ENCODE measurements at places on chromosomes 4 and X.

- no peak for DNase-seq
Measured at GRCh38 chr4:82519072-82519471, 42.7 kb downstream of the TMEM150C start.

GRCh38 chr4:155676430-155676825 is 9.8 kb downstream of the GUCY1A1 start:
- no peak for DNase-seq

GRCh38 chrX:110795645-110796406 is at the start of gene CHRDL1:
Gene CHRDL1, minus strand, starts transcription at chrX:110795817. Its CDS starts 3,636 bp downstream, at chrX:110792181.
- no peak for DNase-seq

DNA sequence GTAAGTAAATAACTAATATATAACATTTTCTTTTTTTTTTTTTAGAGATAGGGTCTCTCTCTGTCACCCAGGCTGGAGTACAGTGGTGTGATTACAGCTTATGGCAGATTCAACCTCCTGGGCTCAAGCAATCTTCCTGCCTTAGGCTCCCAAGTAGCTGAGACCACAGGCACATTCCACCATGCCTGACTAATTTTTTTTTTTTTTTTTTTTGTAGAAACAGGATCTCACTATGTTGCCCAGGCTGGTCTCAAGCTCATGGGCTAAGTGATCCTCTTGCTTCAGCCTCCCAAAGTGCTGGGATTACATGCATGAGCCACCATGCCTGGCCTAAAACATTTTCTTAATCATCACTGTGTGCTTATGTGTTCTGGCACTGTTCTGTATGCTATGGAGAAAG is 32.8 kb downstream of the MGARP start:
- DNase-seq = no peak

- DNase-seq = no peak
Measured at GRCh38 chr4:53221832-53222480, 143.9 kb downstream of the SCFD2 start.

GRCh38 chr4:172546782-172547181 is 621.8 kb upstream of the GALNT7 start:
- no peak for DNase-seq

- DNase-seq = no peak
Measured at GRCh38 chr4:134408897-134409296, 207.3 kb upstream of the PABPC4L start.

- DNase-seq = no peak
Measured at GRCh38 chr4:99998062-99998867, 48.2 kb upstream of the H2AZ1 start.

GRCh38 chr4:19213388-19213787 is 1038.3 kb upstream of the SLIT2 start:
- DNase-seq = no peak

DNA sequence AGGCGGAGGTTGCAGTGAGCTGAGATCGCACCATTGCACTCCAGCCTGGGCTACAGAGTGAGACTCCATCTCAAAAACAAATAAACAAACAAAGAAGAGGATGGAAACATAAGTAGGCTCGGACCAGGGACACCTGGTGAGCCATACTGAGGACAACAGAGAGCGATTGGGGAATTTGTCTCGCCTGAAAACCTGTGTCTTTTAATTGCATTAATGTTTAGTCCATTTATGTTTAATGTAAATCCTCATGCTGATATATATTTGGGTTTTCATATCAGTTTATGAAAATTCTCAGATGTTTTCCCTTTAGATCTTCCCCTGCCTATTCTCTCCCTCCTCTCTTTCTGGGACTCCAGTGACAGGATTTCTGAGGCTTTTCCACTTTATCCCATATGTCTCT is 84.6 kb downstream of the EVC start:
- no peak for DNase-seq

DNA sequence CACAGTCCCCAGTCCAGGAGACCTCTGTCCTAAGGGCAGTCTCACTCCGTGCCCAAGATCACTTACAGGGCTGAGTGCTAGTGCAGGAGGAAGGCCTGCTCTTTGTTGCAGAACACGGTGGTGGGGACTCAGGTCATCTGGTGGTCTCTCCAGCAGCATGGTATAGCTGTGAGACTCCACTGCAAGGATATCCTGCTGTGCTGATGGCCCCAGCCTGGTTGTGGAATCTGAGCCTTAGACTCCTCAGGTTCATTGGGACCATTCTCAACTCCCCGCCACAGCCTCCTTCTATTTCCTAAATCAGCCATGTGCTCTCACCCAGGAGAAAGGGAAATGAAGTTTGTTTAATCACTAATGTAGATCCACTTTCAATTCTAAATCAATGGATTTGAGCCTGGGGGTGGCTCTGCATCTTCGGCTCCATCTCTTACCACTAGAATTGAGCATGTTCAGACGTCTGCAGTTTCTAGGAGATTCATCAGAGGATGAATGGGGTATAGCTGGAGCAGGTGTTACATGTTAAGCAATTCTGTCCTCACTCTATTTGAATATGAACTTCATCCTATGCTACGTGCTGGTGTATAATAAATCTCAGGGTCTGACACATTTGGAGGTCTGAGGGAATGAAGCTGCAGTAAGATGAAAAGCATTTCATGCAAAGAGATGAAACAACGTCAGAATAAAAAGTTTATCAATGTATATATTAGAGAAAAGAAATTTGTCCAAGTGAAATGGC is 189.2 kb downstream of the MGST2 start:
- no peak for DNase-seq

GRCh38 chr4:2871466-2871865 is 27.8 kb downstream of the ADD1 start:
- no peak for DNase-seq

DNA sequence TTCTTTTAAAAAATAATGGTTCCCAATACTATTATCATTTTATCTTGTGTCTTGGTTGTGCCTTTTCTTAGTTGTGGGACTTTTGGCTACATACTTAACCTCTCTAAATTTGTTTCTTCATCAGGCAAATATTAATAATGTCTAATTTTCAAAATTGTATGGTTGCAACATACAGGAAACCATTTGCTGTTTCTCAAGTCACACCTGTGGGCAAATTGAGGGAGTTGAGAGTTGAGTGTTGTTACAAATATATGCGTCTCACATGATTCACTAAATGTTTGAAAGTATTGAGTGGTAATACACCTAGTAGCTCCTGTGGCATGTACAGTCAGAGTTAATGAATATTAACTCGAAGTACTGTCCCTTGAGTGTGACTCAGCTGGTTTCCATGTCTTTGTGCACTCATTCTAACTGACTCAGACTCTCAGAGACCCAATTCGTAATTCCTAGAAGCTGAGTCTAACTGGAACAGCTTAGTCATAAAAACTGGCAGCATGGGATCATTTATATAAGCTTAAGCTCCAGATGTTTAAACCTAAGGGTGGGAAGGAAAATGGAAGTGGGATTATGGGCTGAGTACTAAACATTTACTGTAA is 802.4 kb downstream of the TRIML1 start:
- no peak for DNase-seq

DNA sequence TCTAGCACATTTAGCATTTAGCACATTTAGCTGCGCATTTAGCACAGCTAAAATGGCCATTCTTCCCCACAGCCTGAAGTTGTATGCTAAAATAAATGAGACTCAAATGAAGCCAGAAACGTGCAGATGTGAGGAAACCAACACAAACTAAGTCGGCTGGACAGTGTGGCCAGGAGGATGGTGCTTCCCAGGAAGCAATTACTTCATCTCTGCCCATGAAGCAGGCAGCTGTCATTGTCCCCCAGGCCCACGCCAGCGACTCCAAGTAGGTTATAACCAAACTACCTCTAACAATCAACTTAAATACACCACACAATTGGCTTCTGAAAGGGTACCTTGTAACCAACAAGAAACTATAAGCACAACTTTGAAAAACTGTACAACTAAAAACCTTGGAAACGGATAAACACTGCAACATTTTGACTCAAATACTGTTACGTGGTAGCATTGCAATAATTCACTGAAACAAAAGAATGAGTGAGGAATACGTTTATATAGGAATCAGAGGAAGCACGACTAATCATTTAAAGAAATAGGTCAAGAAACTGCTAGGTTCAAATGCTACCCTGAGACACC is 39.2 kb downstream of the AFAP1 start:
- DNase-seq = no peak

GRCh38 chr4:111930659-111931058 is 214.6 kb upstream of the FAM241A start:
- no peak for DNase-seq

DNA sequence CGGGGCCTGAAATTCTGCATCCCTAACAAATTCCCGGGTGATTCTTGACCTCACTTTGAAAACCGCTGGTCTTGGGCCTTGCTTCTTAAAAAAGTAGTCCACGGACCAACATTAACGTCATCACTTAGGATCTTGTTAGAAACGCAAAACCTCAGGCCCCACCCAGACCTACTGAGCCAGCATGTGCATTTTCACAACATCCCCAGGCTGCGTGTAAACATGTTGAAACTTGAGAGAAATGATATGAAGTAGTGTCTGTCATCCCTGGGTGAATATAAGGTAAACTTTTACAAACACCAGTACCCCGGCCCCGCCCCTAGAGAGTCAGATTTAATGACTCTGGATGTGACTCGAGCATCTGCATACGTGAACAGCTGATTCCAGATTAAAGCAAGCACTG is 33.7 kb downstream of the SORBS2 start:
- DNase-seq = no peak

DNA sequence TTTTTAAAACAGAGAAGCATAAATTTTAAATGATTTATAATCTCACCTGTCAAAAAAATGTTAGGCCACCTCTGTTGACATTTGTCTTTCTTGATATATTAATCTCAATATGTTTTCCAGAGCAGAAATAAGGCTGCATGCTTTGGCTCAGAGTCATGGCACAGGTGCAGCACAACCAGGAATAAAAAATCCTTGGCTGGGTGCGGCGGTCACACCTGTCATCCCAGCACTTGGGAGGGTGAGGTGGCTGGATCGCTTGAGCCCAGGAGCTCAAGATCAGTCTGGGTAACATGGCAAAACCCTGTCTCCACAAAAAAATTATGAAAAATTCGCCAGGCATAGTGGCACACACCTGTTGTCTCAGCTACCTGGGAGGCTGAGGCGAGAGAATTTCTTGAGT is 18.1 kb downstream of the CPLX1 start:
- no peak for DNase-seq

- DNase-seq = no peak
Measured at GRCh38 chrX:120751683-120752082, 121.8 kb upstream of the C1GALT1C1 start.

DNA sequence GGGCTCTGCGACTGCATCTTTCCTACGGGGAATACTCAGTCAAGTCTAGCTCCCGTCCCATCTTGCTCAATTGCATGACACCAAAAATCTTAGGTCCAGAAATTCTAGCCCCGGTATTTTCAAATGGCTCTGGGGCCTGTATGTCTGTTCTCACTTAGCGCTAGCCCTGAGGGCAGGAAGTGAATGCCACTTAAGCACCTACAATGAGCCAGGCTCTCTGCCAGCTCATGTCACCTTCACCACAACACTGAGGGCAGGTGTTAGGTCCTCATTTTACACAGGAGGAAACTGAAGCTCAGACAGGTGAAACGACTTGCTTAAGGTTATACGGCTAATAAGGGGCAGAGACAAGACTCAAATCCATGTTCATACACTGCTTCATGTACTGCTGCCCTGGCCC is 282.8 kb downstream of the PPP1R2C start:
- DNase-seq = no peak

- DNase-seq = no peak
Measured at GRCh38 chr4:153295131-153295755, 49.2 kb upstream of the MND1 start.

GRCh38 chrX:153739754-153740486 is 15.3 kb downstream of the ABCD1 start:
- no peak for DNase-seq

Data from stimulated activated CD8-positive, alpha-beta memory T cell treated with anti-CD3 and anti-CD28 coated beads, Interleukin-7, amount 100 ng/mL, for 1 hour (primary cell).